ENCODE measurements at places on chromosomes 5 and 9.

DNA sequence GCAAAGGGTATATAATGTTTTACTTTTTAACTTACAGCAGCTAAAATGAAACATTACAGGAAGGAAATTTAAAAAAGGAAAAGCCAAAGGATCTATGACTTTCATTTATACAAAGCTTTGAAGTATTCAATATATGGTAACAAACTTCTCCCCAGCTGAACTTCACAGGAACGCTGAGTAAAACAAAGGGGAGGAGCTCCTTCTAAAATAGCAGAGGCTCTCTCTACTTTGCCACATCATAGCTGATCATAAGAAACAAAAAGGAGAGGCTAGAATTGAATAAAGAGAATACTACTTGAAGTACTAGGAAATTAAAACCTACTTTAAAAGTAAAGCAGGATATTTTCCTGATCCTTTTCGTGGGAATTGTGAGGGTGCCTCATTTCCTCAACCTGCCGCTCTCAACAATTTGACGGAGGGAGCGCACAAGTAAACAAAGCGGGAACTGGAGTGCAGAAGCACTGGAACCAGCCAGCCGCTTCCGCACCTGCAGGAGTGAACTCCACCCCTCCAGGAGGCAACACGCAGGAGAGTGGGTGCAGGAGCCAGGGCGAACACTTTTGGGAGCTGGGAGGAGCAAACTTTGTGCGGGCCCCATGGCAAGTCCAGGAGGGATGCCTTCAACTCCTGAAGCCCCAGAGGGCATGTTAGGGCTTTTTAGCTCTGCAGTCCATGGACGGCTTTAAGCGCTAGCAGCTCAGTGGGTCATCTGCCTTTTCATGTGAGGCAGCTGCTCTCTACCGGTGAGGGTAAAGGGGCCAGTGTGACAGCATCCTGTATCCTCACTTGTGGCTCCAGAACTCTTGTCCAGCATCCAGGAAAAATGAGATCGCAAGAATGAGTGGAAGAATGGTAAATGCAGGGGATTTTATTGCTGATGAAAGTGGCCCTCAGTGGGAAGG is 757.4 kb downstream of the PTPRD start:
- no peak for DNase-seq

GRCh38 chr5:110203661-110204060 is 513.9 kb downstream of the MAN2A1 start:
- DNase-seq = no peak

- DNase-seq = no peak
These were observed 83.0 kb upstream of the FAM174A start for GRCh38 chr5:100452126-100452525.

DNA sequence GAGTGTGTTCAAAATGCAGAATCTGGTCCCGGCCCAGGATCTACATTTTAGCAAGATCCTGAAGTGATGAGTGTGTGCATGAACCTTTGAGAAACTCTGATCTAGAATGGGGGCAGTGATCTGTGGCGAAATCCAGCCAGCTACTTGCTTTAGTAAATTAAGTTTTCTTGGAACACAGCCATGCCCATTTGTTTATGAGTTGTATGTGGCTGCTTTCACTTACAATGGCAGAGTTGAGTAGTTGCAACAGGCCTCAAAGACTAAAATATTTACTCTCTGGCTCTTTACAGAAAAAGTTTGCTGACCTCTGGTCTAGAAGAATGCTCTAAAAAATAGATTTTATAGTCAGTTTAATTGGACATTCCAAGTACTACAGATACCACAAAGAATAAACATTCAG is 588.3 kb downstream of the BNC2 start:
- no peak for DNase-seq

DNA sequence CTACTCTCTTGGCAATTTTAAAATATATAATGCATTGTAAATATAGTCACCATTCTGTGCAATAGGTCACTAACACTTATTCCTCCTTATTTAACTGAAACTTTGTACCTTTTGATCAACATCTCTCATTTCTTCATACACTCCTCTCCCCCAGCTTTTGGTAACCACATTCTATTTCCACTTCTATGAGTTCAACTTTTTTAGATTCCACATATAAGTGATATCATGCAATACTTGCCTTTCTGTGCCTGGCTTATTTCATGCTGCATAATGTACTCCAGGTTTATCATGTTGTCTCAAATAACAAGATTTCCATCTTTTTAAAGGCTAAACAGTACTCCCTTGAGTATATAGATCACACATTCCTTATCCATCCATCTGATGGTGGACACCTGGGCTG is 188.8 kb downstream of the NXNL2 start:
- no peak for DNase-seq

GRCh38 chr9:87884578-87885459 is 2.1 kb downstream of the SPATA31E1 start:
- DNase-seq = no peak

DNA sequence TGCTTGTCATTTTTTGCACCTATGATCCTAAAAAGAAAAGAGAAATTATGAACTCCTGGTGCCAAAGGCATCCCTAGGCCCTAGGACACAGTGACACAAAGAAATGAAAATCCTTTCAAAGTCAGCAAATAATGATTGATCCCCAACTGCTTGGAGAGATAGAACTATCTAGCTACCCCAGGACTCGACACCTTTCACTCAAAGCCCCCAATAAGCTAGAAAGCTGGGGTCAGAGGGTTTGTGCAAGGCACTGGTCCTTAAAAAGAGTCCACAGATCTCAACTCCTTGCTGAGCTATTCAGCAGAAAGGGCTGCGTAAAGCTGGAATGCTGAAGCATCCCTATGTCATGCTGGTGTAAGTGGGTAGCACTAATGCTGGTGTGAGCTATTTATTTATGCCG is 31.8 kb upstream of the MAP1B start:
- DNase-seq = no peak

- DNase-seq = no peak
These were observed 163.8 kb upstream of the MVB12B start for GRCh38 chr9:126162611-126163381.

GRCh38 chr5:123455640-123456039 is 32.4 kb upstream of the CEP120 start:
- DNase-seq = no peak

GRCh38 chr5:96259151-96259772 is 173.8 kb downstream of the PCSK1 start:
- DNase-seq = no peak
